ENCODE measurements at places on chromosomes 5 and 9. TPM values are rescaled to one million over a fixed set of nuclear protein-coding genes. Genes with fewer than 3 reads are reported as not detected.

DNA sequence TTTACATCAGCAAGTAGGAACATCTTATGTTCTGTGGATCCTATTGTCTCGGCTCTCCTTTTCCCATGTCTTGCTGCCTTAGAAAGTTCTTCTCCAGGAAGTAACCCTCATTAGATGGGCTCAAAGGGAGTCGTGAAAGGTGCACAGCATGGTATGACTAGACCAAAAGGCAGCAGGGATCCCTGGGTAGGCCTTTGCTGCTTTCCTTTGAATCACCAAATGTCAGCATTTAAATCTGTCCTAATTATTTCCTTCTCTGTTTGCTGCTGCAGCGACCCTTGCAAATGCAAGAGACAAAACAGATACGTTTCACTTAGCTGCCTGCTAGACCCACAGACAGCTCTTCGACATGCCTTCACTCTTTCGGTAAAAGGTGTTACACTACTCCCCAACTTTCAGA is 218.4 kb downstream of the ACTL7B start:
- H3K36me3 ChIP-seq: no peaks in the 10 kb centered on the region
- no peak overlapping the region for H3K4me3 ChIP-seq
- no peaks in the 10 kb centered on the region for H3K27me3 ChIP-seq
- H3K4me1 ChIP-seq: no peaks in the 10 kb centered on the region
- no peak for DNase-seq

GRCh38 chr5:127003798-127004495 is 26.4 kb downstream of the MARCHF3 start:
- no peak for DNase-seq
- no peaks in the 10 kb centered on the region for H3K36me3 ChIP-seq
- H3K4me1 ChIP-seq: no peaks in the 10 kb centered on the region

The TAS2R1 gene
- total RNA-seq: not detected

GRCh38 chr5:6496207-6496584 is 47.5 kb downstream of the UBE2QL1 start:
- no peaks in the 10 kb centered on the region for H3K4me1 ChIP-seq
- H3K36me3 ChIP-seq: no peaks in the 10 kb centered on the region
- no peak overlapping the region for H3K4me3 ChIP-seq
- H3K27ac ChIP-seq: no peak overlapping the region
- DNase-seq: no peak

GRCh38 chr9:135662758-135663450 is at the start of gene LCN9:
Gene LCN9 (plus strand): TSS chr9:135663309. CDS start chr9:135663322, 13 bp downstream.
- no peaks in the 10 kb centered on the region for H3K4me1 ChIP-seq
- H3K27ac ChIP-seq: no peak within 1 kb of the TSS
- H3K4me3 ChIP-seq: no peak within 1 kb of the TSS
- DNase-seq: no peak
- H3K27me3 ChIP-seq: no peaks in the 10 kb centered on the region

DNA sequence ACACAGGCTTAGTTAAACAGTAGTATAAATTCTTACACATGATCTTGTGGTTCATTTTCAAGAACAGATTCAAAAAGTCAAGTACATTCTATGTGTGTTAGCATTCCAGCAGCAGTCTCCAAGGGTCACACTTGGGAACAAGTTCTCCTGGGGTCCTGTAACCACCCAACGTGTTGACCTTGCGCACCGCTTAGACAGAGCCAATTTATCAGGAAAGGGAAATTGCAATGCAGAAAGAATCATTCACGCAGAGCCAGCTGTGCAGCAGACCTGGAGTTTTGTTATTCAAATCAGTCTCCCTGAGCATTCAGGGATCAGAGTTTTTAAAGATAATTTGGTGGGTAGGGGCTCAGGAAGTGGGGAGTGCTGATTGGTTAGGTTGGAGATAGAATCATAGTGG is 8.5 kb upstream of the RXFP3 start:
- no peaks in the 10 kb centered on the region for H3K4me1 ChIP-seq
- H3K36me3 ChIP-seq: no peaks in the 10 kb centered on the region
- H3K4me3 ChIP-seq: no peak overlapping the region
- H3K27ac ChIP-seq: no peak overlapping the region
- no peaks in the 10 kb centered on the region for H3K27me3 ChIP-seq

DNA sequence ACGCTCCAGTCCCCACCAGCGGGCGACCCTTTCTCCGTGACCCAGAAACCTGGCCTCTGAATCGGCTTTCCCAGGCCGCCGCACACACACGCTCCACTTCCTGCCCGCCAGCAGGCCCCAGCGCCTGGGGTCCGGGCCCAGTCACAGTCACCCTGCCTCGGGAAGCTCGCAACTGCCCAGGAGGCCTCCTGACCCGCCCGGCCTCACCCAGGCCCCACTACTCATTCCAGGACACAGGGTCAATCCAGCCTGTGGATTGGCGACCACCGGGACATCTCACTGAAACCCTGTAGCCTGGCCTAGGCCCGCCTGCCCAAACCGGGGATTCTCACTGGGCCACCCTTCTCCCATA is 2.7 kb upstream of the IRX4 start:
- DNase-seq: no peak
- no peak overlapping the region for H3K4me3 ChIP-seq
- H3K4me1 ChIP-seq: no peaks in the 10 kb centered on the region
- peaks cover 46% of the 10 kb centered on the region for H3K27me3 ChIP-seq

DNA sequence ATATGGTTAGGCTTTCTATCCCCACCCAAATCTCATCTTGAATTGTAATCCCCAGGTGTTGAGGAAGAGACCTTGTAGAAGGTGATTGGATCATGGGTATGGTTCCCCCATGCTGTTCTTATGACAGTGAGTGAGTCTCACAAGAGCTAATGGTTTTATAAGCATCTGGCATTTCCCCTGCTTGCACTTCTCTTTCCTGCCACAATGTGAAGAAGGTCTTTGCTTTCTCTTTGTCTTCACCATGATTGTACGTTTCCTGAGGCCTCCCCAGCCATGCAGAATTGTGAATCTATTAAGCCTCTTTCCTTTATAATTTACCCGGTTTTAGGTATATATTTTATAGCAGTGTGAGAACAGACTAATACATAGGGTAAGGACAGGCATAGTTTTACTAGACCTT is 334.5 kb downstream of the TLR4 start:
- H3K27me3 ChIP-seq: no peaks in the 10 kb centered on the region
- H3K27ac ChIP-seq: no peak overlapping the region
- DNase-seq: no peak
- H3K4me1 ChIP-seq: no peaks in the 10 kb centered on the region

- H3K27ac ChIP-seq: peak overlapping the region; percentile 98
- peaks cover 72% of the 10 kb centered on the region for H3K4me1 ChIP-seq
- H3K4me3 ChIP-seq: no peak overlapping the region
Measured at GRCh38 chr5:150139334-150139733, 16.3 kb downstream of the PDGFRB start.

The PSAT1 gene
- 1.9 TPM for total RNA-seq

The COQ4 gene
- 11.4 TPM for total RNA-seq

DNA sequence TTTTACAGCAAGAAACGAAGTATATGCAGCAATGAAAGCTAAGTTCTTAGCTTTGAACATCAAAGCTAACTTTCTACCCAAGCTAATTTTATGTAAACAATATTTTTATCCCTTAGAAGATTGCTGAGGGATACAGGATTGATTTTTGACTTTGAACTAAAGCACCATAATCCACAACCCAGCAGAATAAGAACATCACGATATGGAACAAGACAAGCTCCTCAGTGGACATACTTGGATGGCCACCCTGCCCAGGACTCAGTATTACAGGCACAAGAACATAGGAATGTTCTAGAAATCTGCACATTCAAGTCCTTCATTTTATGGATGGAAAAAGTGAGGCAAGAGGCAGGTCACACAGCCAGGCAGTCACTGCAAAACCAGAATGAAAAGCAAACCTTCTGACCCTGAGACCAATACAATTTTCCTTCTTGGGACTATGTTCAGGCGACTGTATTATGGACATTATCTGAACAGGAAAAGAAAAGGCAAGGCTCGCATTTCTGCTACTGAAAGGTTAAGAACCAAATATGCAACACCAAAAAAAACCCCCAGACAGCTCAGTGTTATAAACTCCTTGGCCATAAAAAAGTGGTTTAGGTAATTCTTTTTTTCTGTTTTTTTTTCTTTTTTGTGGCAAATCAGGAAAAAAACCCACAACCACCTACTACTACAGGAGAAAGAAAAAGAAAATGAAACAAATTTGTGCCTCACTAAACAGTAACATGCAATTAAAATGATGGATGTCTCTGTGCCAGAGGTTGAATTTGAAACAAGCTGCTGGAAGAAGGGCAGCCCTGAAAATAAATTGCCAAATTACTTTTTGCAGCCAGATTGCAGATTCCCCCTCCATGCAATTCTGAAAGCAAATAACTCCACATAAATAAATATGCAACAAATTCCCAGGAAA is 25.4 kb downstream of the EPB41L4B start:
- no peak overlapping the region for H3K27ac ChIP-seq
- H3K27me3 ChIP-seq: no peaks in the 10 kb centered on the region
- H3K4me3 ChIP-seq: no peak overlapping the region

The PCDHB6 gene
- 1.5 TPM for total RNA-seq

The DNAJC21 gene
- 30.5 TPM for total RNA-seq

- no peak overlapping the region for H3K27ac ChIP-seq
- H3K27me3 ChIP-seq: no peaks in the 10 kb centered on the region
- no peak overlapping the region for H3K4me3 ChIP-seq
- no peaks in the 10 kb centered on the region for H3K36me3 ChIP-seq
- no peak for DNase-seq
Measured at GRCh38 chr5:102750151-102750834, 4.8 kb upstream of the PAM start.

The SPATA31C1 gene
- not detected for total RNA-seq

DNA sequence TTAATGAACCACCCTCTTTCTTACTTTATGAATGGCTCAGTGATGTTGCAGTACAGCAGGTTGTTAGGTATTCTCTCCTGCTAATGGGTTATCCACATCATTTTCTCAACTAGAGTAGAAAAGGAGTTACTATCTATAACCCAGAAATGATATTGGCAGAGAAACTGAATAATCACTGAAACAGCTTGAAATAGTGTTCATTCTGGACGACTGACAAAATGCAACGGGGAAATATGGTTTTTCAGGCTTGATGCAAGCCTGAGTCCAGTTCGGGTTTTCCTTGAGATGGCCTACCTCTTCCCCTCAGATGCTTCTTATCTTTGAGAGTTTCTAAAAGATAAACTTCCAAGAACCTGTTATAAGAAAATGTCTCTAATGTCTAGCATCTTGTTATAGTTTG is 187.3 kb downstream of the RAB3C start:
- H3K27ac ChIP-seq: no peak overlapping the region
- no peaks in the 10 kb centered on the region for H3K4me1 ChIP-seq
- DNase-seq: no peak
- H3K36me3 ChIP-seq: no peaks in the 10 kb centered on the region
- no peaks in the 10 kb centered on the region for H3K27me3 ChIP-seq

DNA sequence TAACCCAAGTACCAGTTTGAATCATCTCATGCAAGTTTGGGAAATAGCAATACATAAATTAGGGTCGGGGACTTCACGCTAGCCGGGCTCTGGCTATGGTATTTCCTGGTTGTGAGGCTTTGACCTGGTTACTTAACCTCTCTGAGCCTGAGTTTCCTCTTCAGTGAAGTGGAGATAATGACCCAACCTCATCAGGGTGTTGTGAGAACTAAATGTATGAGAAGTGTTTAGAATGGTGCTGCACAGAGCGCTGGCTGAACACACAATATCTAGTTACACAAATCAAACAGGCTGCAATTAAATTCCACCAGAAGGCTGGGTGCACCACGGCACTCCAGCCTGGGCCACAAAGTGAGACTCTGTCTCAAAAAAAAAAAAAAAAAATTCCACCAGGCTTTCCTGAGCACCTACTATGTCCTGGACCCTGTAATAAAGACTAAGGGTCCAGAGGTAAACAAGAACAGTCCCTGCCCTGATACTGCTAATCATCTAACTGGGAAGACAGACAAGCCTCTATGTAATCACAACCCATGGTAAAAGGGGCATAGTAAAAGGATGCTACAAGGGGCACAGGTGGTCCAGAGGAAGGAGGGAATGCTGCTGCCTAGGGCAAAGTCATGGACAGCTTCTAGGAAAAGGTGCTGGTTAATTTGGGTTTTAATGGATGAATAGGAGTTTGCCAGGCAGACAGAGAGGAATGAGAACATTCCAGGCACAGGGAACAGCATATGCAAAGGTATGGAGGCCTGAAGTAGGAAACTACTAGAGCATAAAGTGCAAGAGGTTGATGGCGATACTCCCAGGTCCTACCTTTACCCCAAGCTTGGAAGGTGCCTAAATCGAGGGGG is 27.7 kb downstream of the DUSP1 start:
- H3K4me1 ChIP-seq: peaks cover 57% of the 10 kb centered on the region
- peak overlapping the region; percentile 96 for H3K27ac ChIP-seq
- no peak overlapping the region for H3K4me3 ChIP-seq

GRCh38 chr9:111068771-111069170 is 30.5 kb upstream of the LPAR1 start:
- H3K27me3 ChIP-seq: no peaks in the 10 kb centered on the region
- H3K27ac ChIP-seq: no peak overlapping the region
- H3K4me1 ChIP-seq: no peaks in the 10 kb centered on the region
- no peak for DNase-seq

The C9 gene
- total RNA-seq: 0.96 TPM

DNA sequence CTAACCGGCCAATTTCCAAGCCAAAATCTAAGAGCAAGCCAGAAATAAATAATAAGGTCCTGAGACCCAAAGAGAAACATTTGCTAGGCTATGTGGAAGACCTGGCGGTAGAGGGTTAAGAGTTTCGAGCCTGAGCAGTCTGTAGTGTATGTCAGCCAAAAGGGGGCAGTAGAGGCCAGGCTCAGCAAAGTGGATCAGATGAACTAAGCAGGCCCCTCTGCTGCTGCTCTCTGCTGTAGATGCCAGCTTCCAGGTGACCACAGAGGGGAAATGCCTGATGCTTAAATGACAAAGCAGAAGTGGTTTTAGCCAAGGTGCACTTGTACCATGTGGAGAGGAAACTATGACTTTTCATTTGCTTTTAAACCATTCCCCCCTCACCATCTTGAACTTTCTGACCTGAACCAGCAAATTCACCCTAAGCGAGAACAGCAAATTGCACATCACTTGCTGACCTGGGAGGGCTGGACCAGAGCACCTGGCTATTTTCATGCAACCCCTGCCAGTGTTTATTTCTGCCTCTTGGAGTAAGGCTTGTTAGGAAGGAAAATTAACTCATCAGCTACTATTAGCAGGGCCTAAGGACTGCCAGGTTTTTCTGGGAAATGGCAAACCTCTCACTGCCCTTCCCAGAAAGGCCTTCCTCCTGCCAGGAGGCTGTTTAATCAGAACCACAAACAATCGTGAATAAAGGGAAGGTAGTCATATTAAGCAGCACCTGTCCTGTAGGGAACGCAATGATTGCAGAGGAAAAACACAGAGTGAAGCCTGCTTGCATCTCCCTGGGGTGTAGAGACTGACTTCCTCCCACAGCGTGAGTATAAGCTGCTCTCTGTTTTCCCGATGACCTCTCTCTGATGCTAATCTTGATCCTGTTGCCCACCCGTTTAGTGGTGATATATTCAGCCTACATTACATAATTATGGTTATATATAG is 818.2 kb downstream of the TLR4 start:
- no peaks in the 10 kb centered on the region for H3K4me1 ChIP-seq
- H3K36me3 ChIP-seq: no peaks in the 10 kb centered on the region
- DNase-seq: no peak
- H3K27ac ChIP-seq: no peak overlapping the region

The MRPS27 gene
- 28.2 TPM for total RNA-seq

- no peak overlapping the region for H3K27ac ChIP-seq
- no peak for DNase-seq
- peaks cover 27% of the 10 kb centered on the region for H3K36me3 ChIP-seq
Measured at GRCh38 chr5:6594066-6594465, 38.8 kb downstream of the NSUN2 start.

- H3K4me1 ChIP-seq: peaks cover 2% of the 10 kb centered on the region
- no peaks in the 10 kb centered on the region for H3K36me3 ChIP-seq
- no peak for DNase-seq
- no peak overlapping the region for H3K27ac ChIP-seq
Measured at GRCh38 chr5:168585119-168585856, 6.1 kb upstream of the PANK3 start.
